ENCODE measurements at places on chromosomes 13 and 19.
A peak's percentile ranks its signal among the peaks of the same experiment; 100 is the strongest.

DNA sequence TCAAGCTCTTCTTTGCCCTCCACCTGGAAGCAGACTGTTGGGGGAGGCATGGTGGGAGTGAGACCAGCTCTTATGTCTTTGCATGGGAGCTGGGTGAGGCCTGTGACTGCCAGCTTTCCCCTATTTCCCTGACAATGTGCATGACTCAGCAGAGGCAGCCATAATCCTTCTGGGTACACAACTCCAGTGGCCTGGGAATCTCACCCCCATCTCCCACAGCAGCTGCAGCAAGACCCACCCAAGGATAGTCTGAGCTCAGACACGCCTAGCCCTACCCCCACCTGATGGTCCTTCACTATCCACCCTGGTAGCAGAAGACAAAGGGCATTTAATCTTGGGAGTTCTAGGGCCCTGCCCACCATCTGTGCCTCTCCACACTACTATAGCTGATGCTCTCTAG, 41.4 kb upstream of the FGF14 start:
- no peak for DNase-seq

- no peak for DNase-seq
Observed at GRCh38 chr19:3194106-3195087, 8.7 kb downstream of the NCLN start.

GRCh38 chr13:53207556-53207955, 178.9 kb downstream of the OLFM4 start:
- no peak for DNase-seq

- no peak for DNase-seq
Observed at GRCh38 chr13:20491926-20492435, 33.7 kb downstream of the CRYL1 start.

DNA sequence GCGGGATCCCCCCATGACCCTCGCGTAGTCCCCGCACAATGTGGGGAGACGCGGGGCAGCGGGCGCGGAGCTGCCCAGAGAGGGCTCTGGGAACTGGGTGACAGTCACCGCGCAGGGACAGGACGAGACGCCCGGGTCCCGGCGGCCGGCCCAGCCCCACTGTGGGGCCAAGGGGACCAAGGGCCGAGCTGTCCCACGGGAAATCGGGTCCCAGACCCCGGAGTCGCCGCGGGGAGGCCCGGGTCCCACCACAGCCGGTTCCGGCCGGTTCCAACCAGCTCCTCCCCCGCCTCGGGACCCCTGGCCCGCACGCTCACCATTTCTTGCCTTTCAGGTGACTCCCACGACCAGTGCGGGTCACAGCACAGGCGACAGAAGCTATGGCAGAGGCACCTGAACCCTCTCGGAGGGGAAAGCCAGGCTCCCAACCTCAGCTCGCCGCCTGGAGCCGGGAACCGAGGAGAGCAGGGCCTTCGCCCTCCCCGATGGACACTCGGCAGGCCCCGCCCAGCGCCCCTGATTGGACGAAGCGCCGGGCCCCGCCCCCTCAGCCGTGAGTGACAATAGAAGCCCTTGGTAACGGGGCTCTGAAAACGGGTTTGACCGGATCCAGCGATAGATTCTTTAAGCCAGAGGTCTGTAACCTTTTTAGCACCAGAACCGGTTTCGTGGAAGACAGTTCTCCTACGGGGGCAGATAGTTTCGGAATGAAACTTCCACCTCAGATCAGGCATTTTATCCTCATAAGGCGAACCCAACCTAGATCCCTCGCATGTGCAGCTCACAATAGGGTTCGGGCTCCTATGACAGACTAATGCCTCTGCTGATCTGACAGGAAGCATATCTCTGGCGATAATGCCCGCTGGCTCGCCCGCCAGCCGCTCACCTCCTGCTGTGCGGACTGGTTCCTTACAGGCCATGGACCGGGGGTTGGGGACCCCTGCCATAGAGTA, at the start of gene ZNF433:
ZNF433 (minus strand) TSS at position 460 of the 953 bp plus-strand sequence; CDS start at position 320, 140 bp downstream.
- peak; percentile 85 for DNase-seq

- no peak for DNase-seq
Observed at GRCh38 chr19:48170817-48171347, 402 bp downstream of the ZSWIM9 start.

DNA sequence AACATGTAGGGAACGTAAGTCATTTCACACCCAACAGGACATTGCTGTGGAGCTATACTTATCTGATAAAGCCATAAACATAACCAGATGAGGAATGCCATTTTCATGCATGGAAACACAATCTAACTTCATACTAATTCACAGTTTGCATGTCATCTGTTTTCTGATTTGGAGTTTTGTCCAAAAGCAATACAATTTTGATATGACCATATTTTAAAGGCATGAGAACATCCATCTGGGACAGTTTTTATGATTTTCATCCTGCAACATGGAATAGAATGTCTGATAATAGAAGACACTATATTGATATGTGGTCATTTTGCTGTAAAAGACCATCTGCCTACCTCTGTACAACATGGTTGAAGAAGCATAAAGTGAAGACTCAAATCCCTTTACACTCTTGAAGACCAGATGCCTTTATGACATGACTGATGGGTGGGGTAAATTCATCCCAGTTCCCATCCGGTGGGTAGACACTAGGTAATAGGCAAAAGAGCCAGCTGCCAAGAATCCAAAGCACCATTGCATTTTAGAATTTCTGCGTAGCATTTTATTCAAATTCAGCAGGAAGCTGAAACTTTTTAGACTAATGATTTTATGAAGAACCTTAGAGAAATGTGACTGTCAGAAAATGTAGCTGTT, 309.8 kb downstream of the LMO7 start:
- no peak for DNase-seq

DNA sequence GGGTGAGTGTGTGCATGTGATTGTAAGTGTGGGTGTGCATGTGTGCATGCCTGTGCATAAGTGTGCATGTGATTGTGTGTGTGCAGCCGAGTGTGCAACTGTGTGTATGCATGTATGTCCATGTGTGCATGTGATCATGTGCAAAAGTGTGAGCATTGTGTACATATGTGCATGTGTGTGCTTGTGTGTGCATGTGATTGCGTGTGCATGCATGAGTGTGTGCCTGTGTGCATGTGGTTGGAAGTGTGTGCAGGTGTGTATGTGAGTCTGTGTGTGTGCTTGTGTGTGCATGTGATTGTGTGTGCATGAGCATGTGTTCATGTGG, 3.5 kb downstream of the PODNL1 start:
- DNase-seq: no peak

DNA sequence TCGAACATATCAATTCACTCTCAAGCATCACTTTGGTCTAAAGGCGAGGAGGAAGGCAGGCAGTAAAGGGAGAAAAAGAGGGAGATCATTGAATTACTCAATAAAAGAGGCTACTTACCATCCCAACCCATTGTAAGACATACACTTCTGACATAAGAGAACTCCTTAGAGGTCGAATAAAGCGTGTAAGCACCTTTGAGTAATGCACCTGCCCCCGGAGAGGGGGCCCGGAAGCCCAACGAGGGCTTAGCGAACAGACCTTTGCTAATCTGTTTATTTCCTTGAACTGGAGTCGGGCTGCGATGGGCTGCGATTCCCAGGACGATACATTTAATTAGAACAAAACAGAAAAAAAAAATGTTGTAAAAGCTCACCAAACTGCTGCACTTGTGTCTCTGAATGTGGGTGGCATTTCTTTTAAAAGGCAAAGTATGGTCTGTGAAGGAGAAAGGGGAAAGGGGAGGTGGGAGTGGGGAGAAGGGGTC, 3.0 kb downstream of the ZC3H4 start:
- no peak for DNase-seq

GRCh38 chr19:3723883-3724282, 15.7 kb downstream of the TJP3 start:
- DNase-seq: no peak

- DNase-seq: no peak
Observed at GRCh38 chr13:111115061-111115964, at the start of gene ARHGEF7. Gene ARHGEF7, plus strand, starts transcription at chr13:111115310. Its CDS starts 217 bp downstream, at chr13:111115527.

GRCh38 chr13:105519771-105520170, 1015.7 kb downstream of the EFNB2 start:
- DNase-seq: no peak

DNA sequence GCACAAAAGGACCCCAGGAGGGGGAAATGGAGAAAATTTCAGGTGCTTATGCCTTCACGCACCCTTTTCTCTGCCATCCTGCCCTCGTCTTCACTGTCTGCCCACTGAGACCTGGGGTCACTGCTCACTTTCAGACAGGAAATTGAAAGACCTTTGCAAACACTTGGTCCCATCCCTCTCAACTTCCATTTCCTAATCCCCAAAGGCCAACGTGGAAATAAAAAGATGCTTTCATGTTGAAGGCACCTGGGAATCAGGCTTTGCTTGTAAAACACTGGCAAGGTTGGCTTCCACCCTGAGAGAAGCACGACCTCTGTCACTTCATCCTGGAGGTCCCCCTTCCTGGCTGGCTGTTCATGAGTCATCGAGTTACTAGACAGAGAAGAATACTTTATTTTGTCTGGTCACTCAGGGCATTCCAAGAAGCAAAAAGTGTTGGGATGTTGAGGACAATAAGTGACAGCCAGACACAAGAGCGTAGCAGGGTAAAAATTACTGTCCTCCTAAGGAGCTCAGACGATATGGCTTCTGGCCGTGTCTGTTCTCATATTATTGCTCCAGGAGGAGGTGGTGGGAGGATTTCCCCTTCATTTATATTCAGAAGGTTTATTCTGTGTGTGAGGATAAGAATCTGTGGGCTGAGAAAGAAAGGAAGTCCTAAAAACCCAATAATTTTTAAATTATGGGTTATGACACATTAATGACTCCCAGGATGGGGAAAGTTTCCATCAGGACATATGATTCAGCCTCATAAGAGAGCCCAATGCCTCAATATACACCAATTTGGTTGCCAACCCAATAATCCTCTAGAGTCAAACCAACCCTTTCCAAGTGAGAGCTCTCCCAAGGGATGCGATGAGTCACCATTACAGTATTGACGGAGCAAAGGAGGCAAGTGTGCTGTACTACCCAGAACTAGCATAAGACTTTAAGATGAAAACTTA, 409.0 kb downstream of the COG6 start:
- DNase-seq: peak; percentile 23

DNA sequence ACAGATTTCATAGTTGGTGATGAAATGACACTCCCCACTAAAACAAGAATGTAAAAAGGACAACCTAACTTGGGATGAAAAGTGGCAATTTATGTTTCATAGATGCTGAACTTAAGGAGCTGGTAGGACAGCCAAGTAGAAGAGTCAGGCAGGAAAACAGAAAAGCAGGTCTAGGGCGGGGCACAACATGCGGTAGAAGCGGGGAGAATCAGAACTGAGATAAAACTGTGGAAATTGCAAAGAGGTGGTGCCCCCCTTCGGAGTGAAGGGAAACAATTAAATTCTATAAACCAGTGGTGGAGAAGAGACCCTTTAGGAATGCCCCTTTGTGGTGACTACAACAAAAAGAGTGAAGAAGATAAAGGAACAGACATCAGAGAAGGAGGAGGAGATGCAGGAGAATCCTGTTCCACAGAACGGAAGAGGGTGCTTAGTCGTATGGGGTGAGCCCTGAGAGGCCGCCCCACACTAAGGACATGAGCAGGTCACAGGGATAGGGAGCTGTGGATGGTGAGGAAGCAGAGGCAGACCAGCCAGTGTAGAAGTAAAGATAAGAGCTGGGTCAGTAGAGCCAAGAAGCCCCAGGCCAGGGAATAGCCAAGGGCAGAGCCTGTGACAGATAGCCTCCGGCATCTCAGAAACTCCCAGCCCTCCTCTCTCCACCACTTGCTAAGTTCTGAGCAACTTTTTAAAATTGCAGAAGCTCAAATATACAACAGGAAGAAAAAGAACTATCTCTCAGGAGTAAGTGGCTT, 100.3 kb upstream of the DOCK9 start:
- no peak for DNase-seq

DNA sequence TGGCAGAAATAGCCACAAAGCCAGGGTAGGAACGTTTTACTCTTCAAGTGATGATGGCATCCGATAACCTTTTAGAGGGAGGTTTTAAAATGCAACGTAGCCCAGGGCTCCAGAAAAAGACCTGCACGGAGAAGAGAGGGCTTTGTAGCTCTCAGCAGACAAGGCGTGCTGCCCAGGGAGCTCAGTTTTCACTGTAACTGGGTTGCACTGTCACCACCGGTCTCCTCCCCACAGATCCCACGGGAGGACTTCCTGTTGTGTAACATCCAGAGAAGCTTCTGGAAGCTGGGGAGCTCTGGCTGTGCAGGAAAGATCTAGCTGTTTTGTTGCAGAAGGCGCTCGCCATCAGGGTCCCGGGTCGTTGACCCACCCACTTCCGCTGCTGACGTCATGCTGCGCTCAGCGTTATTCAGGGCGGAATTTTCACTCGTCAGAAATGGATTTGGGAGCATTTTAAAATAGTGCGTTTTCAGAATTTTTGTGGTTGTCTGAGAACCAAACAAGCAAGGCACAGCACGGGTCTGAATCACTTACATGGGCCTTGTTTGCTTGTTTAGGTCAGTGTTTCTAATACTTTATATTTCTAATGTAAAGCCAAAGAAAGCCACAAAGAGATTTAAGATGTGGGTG, 50.8 kb downstream of the ATP11A start:
- no peak for DNase-seq

GRCh38 chr13:43573802-43574514, 212.8 kb downstream of the ENOX1 start:
- peak; percentile 75 for DNase-seq

GRCh38 chr19:14250870-14251269, 44.9 kb upstream of the ADGRL1 start:
- no peak for DNase-seq

GRCh38 chr19:45100846-45101252, 7.9 kb downstream of the PPP1R37 start:
- DNase-seq: no peak

DNA sequence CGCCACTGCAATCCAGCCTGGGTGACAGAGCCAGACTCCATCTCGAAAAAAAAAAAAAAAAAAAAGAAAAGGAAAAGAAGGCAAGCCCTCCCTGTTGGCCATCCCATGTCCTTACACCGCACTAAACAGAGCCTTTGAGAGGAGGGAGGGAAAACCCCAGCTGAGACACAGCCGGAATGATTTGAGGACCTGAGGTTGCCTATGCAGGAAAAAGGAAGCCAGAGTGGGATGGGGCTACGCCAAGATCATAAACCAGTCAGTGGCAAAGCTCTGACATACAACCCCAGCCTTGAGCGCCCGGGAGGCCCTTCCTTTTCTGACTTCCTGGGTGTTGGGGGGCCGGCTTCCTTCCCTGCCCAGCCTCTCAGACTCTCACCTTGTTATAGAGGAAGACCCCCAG, 12.5 kb upstream of the CHERP start:
- DNase-seq: no peak

- no peak for DNase-seq
Observed at GRCh38 chr13:38283346-38283745, 66.3 kb upstream of the UFM1 start.

- no peak for DNase-seq
Observed at GRCh38 chr13:82687884-82688283, 1194.4 kb downstream of the SLITRK1 start.

Measured in inflammatory macrophage treated with lipopolysaccharide for 4 hours (primary cell).